ENCODE measurements at places on chromosomes 6 and 20.

GRCh38 chr6:126535138-126535537, 195.2 kb downstream of the CENPW start:
- DNase-seq: no peak

DNA sequence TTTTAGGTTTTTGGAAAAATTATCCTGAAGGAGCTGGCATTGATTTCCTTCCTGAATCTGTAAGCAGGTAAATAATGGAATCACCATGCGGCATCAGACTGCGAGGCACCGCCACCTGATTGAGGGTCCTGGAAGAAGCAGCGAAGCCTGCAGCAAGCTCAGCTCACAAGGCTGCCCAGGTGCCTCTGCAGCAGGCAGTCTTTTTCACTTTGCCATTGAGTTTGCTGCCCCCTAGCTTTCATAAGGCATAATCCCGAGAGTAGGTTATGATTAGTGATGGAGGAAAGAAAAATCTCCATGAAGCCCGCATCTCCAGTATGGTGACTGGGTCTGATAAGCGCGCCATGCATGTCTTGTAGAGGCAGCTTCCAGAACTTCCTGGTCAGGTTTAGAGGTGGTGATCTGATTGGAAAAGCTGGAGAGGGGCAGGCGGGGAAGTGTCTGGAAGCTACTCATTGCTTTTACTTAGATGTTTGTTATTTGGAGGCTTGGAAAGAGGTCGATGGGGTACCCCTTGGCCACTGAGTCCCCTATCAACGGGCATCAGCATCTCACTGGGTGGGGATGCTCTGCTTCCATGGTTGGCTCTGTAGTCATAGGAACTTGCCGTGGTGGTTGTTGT, 26.7 kb downstream of the IYD start:
- no peak for DNase-seq

DNA sequence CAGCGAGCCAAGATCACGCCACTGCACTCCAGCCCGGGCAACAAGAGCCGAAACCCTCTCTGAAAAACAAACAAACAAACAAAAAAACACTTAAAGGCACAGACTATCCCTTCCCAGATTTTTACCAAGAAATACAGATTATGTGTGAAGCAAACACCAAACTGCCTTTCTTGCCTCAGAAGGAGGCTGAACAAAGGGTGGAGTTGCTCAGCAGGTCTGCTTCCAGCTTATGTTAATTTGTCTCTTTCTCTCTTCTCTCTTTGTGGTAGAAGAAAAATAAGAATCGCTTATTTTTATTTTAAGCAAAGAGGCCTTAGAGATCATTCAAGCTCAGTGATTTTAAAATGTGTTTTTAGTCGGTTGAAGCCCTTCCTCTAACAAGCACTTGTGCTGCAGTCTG, 14.2 kb downstream of the TUBB2A start:
- DNase-seq: no peak

- no peak for DNase-seq
These were observed 30.9 kb downstream of the BCL2L1 start for GRCh38 chr20:31691646-31692275.

DNA sequence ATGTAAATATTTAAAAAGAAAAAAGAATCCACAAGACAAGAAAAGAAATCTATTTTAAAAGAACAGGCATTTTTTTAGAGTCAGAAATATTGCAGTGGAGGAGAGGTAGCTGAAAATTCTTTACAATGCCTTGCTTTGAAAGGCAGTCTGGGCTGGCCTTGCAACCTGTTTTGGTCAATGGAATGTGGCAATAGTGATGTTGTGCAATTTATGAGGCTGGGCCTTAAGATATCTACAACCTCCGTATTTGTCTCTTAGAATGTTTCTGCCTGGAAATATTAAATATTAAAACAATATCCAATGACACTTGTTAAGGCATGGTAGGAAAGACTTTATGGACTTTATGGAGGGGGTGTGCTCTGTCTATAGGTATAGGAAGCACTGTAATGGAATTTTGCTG, 14.8 kb upstream of the SCGN start:
- no peak for DNase-seq

GRCh38 chr20:62994869-62995281, 11.9 kb downstream of the BHLHE23 start:
- DNase-seq: no peak
